ENCODE measurements at places on chromosomes 1 and 21. TPM values are rescaled to one million over a fixed set of nuclear protein-coding genes. Genes with fewer than 3 reads are reported as not detected.

GRCh38 chr21:41715649-41716281 is 51.1 kb downstream of the RIPK4 start:
- DNase-seq = no peak

DNA sequence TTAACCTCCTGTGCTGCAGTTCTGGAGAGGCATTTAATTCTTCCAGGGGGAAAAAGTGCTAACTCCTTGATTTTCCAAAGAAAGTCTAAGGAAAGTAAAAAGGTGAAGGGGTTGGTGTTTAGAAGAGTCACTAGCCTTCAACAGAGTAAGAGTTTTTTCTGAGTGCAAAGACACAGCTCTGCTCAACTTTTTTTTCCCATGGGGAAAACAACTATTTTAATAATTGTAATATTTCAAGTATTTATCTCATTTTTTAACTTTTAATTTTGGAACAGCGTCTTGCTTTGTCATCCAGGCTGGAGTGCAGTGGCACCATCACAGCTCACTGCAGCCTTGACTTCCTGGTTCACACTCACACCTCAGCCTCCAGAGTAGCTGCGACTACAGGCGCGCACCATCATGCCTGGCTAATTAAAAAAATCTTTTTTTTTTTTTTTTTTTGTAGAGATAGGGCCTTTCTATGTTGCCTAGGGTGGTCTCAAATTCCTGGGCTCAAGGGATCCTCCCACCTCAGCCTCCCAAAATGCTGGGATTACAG is 202.6 kb downstream of the APP start:
- DNase-seq = no peak

The TMPRSS15 gene
- total RNA-seq = not detected

The SPRR2E gene
- total RNA-seq = not detected
